ENCODE measurements at places on chromosomes 7 and 10.

GRCh38 chr7:128842674-128843641 lies 12.8 kb downstream of the FLNC start:
- no peak for DNase-seq

- DNase-seq = peak; percentile 16
Observed at GRCh38 chr7:136657482-136657921, 210.9 kb upstream of the CHRM2 start.

DNA sequence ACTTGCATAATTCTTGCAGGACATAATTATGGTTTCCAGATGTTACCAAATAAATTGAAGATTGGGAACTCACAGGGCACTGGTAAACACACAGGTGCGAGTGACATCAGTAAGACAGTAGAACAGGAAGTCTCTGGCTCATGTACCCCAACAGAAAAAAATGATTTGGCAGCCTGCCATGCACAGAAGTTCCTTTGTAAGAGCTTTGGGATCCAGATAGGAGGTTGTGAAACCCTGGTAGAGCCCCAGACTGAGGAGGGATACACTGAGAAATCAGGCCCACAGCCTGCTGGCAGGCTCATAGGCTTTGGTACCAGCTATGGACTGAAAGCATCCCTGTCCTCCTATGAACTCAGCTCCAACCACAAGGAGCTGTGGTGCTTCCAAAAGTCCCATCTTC lies 118.0 kb downstream of the COBL start:
- DNase-seq = no peak

DNA sequence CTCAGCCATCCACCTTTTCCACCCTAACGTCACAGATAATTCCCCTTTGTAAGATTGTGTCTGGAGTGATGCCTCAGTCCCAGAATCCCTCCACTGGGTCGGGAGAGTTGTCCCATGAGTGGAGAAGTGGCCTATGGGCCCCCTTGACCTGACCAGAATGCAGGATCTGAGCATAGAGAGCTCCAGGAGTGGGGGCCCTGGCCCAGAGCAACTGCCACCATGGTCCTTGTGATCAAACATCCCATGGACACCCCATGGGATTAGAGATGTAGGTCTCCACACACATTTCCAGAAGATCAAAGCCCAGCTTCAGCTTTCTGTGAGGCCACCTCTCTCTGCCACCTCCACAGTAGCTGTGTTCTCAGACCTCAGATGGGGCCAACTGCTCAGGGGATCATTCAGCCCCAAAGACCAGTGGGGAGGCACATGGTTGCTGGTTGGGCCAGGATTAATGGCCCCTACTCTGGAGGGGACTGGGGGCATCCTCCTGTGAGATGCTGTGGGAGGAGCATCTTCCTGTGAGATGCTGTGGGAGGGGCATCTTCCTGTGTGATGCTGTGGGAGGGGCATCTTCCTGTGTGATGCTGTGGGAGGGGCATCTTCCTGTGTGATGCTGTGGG lies 28.5 kb upstream of the DPYSL4 start:
- DNase-seq = no peak

DNA sequence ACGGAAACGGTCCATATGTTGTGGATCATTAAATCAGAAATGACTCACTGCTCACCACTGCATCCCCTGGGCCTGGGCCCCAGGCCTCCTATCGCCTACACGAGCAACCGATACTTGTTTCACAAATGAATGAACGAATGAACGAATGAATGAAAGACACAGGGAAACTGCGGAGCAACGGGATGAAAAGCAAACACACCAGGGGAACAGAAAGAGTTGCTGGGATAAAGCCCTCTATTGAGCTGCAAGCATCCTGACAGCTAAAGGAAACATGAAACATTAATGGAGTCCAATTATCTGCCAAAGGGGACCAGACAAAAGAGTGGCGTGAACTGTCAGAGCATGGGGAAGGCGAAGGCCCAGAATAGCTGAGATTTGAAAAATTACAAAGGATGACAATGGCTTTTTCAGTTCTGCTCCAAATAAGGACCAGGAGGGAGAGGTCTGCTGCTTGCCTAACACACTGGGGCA lies 92.1 kb downstream of the GRB10 start:
- no peak for DNase-seq

- no peak for DNase-seq
Observed at GRCh38 chr7:113093561-113093960, 6.9 kb upstream of the GPR85 start.

- no peak for DNase-seq
Observed at GRCh38 chr7:132485600-132486273, 90.5 kb downstream of the PLXNA4 start.

GRCh38 chr7:114087653-114088469 lies 169.1 kb upstream of the PPP1R3A start:
- no peak for DNase-seq

- no peak for DNase-seq
Observed at GRCh38 chr10:132809232-132810140, 23.5 kb upstream of the NKX6-2 start.

Measured in A673 (cell line).